Kidney epithelial cell (primary cell): ENCODE measurements at places on chromosomes 12 and 14.
A peak's percentile ranks its signal among the peaks of the same experiment; 100 is the strongest.

DNA sequence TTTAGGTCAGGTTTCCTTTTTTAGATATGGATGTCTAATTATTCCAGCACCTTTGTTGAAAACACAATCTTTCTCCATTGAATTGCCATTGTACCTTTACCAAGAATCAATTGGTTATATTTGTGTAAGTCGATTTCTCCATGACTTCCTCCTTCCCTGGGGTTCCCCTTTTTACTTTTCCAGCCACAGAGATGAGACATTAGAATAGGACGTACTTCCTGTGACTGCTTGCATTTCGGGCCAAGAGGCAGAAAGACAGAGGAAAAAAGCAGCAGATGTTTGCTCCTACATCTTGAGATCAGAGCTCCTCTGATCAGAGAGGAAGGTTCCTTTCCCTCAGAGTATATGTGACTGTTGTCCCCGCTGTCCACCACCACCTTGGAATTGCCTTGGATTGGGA, 453.7 kb upstream of the RGS6 start:
- DNase-seq, result no peak

DNA sequence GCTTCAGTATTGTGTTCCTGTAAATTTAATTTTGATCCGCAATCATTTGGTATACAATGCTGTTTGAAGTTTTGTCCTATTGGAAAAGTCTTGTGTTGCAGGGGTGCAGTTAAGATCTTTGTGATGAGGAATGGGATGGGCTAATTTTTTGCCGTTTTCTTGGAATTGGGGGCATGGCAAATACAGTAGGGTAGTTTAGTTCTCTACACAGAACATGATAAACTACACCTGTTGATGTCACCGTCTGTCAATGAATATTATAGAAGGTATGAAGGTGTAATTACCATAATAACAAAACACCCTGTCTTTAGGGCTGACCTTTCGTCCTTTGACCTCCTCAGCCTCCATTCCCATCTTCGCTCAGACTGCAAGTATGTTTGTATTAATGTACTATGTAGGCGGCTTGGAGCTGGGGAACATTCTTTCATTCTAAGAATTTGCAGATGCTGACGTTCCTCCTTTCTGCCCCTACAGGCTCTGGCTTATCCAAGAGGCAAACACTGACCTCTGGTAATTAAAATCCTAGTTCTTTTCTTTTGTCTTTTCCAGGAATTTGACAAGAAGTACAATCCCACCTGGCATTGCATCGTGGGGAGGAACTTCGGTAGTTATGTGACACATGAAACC, 1.7 kb downstream of the DYNLL1 start:
- no peak for DNase-seq

- no peak for DNase-seq
These were observed 10.0 kb downstream of the WNT1 start for GRCh38 chr12:48988030-48988649.

DNA sequence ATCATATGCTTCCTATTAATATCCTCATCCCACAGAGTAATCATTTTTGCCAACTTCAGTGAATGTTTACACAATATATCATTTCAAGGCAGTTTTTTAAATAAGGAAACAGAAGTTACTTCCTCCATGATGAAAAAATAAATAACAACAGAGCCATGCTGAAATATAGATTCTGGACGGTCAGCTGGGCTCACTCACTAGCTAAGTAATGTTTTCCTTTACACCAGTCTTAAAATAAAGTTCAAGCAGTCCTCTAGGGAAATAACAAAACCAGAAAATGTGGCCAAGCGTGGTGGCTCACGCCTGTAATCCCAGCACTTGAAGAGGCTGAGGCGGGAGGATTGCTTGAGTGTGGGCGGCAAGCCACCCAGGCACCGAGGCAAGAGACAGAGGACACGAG, 28.7 kb downstream of the AICDA start:
- no peak for DNase-seq

DNA sequence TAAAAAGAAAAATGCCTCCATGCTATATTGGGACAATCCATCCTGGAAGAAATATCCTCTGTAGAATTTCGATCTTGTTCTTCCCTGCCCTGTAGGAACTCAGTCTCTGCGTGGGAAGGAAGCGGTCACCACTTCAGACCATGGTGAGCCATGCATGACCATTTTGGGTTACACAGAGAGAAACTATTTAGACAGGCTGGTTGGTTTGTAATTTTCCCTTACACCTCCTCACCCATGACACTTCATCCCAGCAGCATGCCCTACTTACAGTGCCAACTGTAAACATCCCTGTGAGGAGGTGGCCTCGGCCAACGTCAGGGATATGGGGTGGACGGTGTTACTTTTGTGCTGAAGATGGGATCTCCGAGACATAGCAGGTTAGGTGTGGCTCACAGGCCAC, 121.4 kb downstream of the SMOC1 start:
- DNase-seq, result peak; percentile 83

DNA sequence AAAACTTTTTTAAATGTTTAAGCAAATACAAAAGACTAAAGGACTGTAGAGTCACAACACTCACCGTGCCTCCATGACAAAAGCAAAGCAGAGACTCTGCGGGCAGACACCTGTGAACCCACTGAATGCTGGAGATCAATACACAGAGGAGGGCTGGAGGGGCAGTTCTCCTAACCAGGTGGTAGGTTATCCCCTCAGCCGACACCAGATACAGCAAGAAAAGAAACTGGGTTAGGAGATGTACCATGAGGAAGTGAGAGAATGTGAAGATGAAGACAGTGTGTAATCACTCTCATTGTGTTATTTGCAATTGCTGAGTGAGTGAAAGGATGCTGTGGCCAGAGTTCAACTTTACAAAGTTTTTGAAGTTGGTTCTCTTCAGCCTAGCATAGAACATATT, 480.3 kb downstream of the BCL11B start:
- no peak for DNase-seq

DNA sequence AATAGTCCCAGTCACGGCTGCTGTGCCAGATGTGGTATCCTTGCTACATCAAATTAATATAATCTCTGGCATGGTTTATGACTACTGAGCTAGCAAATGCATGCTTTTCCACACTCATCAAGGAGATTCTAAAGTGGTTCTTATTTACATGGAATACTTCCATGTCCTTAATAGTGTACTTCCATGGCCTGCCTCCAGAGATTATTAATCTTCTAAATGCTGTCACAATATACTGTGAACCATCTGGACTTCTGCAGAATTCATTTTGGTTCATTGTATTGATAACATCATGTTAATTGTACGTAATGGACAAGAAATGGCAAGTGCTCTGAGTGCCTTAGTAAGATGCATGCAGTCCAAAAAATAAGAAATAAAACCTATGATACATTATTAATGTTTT, 230.8 kb downstream of the NUAK1 start:
- no peak for DNase-seq

DNA sequence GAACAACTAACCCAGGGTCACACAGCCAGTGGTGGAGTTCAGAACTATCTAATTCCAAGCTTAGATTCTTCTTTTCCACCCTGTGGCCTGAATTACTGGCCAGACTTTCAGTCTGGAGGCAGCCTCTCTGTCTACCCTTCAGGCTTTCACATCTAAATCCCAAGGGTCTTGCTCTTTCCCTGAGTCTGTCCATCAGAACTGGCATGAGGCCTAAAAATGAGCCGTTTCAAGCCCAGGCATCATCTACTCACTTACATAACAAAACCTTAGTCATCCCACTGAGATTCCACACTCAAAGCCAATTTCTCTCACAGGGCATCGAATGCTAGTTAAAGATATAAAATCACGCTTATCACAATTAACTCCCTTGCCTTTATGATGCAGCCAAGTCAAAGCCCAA, 1.3 kb upstream of the PTGDR start:
- DNase-seq, result no peak
